ENCODE measurements at places on chromosomes 1 and 21. TPM values are rescaled to one million over a fixed set of nuclear protein-coding genes. Genes with fewer than 3 reads are reported as not detected.

The SYTL1 gene
- 60.7 TPM for total RNA-seq

The OR2T35 gene
- not detected for total RNA-seq

The AADACL3 gene
- total RNA-seq = not detected

The MTARC1 gene
- not detected for total RNA-seq

The FMO5 gene
- total RNA-seq = 0.96 TPM

The PLD5 gene
- not detected for total RNA-seq

DNA sequence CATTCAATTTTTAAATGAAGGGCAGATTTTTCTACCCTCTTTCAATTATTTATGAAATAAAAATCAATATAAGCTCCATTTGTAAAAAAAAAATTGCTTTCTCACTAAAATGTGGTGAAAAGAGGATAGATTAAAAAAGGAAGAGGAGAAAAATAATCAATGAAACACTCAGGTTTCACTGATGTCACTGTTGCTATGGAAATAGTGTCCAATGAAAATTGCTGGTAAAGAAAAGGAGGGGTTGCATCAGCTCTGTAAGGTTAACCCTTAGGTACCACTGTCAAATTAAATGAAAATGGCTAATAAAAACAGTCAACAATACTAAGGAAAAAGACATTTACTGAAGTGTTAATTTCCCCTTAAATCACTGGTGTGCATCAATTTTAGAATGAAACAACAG is 91.6 kb upstream of the TTC39A start:
- no peak for DNase-seq

DNA sequence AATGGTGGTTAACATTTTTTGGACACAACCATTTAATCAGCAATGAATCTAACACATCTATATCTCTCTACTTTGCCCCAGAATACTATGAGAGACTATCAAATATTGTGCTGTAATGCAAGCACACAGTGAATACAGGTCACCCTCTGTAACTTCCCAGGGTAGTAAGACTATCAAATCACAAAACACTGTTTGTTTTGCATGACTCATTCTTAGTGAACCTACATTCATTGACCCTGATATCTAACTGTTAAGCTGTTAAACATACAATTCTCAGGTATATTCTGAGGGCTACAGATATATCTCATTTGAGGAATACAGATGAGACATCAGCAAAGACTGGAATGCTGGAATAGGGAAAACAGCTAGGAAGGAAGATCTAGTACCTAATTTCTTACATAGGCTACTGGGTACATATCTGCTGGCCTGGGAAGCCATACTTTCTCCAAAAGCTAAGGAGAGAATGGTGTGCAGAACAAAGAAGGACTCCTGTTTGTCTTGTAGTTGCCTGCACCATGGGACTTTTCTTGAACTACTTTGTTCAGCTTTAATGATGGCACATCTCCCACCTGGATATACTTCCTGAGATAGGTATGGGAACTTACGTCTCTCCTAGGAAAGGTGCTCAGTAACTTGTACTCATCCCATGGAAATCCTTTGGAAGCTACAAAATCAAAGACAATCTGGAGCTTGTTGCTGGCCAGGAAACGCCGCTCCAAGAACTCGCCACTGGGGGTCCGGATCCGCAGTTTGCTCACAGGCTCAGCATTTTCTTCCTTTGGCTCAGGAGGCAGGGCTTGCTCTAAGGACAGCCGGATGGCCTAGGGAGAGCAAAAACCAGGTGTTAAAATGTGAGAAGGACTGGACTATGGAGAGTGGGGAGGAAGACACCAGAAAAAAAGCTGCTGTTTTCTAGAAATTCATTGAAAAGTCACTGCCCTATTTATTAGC is 51.9 kb upstream of the DMRTA2 start:
- DNase-seq = no peak

DNA sequence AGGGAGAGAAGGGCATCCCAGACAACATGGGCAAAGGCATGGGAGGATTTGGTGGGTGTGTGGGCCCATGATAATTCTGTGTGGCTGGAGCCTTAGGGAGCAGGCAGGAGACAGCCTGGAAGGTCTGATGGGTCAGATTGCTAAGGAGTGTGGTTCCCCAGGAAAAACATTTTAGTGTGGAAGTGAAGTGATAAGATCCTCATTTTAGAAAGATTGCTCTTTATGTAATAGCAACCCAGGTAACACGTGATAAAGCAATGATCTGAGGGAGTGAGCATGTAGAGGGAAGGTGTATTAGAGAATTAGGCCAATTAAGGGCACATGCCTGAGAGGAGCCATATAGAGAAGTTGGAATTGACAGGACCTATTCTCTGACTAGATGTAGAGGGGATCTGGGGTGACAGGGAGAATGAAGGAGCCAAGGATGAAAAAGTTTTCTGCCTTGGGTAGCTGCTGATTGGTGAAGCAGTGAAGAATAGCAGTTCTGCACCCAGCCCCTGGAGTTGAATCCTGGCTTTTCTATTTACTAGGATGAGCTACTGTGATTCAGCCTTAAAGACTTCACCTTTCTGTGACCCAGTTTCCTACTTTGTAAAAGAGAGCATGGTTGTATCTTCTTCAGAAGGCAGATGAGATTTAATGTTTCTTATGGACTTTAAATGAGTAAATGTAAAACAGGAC is 18.7 kb upstream of the SLAMF6 start:
- no peak for DNase-seq

DNA sequence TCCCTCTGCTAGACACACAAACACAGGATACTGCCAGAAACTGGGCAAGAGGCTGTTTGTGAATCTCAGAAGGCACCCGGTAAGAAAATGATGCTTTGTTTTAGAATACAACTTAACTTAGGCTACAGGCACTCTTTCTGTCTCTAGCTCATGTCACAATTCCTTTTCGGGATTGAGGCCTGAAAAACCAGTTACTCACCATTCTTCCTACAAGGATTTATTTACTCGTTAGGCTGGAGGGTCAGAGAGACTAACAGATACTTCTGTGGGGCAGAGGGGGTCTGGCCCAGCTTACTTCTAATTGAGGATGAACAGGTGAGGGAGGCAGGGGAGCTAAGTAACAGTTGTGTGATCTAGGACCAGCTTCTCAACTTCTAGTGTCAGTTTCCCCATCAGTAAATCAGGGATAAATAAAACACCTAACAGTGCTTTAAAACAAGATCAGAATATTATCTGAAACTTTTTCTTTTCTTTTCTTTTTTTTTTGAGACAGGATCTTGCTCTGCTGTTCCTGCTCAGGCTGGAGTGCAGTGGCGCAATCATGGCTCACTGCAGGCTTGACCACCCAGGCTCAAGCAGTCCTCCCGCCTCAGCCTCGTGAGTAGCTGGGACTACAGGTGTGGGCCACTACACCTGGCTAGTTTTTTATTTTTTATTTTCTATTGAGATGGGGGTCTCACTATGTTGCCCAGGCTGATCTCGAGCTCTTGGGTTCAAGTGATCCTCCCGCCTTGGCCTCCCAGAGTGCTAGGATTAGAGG is 31.9 kb downstream of the NFYC start:
- no peak for DNase-seq

- no peak for DNase-seq
These were observed at the start of gene TPTE for GRCh38 chr21:10521091-10521598. Gene TPTE, plus strand, starts transcription at chr21:10521583. Its CDS starts 17,141 bp downstream, at chr21:10538724.

- no peak for DNase-seq
These were observed 424.9 kb downstream of the ADGRL2 start for GRCh38 chr1:82225421-82226185.

- no peak for DNase-seq
These were observed 56.9 kb upstream of the RGS1 start for GRCh38 chr1:192518700-192519099.

DNA sequence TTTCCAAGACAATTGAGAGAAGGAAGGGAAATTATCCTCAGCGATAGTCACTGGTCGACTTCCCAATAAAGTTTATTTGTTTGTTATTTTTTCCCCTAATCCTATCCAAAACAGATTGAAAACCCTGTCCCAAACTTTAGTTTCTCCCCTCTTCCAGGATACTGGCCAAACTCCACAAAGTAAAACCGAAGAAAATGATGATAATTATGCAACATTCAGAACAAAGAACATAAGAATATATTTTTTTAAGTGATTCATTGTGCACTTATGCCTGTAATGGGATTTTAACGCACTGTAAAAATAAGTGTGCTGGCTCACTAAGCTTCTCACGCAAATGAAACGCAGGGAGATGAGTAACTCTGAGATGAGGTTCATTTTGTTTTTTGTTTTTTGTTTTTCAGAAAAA is 6.0 kb downstream of the GLIS1 start:
- no peak for DNase-seq

- no peak for DNase-seq
These were observed 132.0 kb downstream of the MAP3K21 start for GRCh38 chr1:233459470-233459945.

Data from activated CD8-positive, alpha-beta memory T cell treated with anti-CD3 and anti-CD28 coated beads, Interleukin-2, amount 10 ng/mL, durations not matched to agents 7 days and 5 days (primary cell).